ENCODE measurements at places on chromosomes 2 and 18.
A peak's percentile ranks its signal among the peaks of the same experiment; 100 is the strongest.

DNA sequence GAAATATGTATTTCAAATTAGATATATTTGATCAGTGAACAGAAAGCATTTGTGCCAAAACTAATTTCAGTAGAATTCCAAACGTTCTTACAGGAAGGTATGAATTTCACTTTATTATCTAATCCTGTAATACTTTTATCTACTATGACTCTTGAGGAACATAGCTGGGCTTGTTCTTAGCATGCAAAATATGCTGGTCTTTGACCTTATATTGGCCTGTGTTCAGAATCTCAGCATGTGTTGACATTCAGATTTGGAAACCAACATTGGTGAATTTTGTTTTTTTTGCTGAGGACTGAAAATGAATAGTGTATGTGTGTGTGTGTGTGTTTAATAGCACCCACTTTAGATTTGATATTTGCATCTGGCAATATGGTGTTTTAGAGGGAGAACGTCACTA, 112.2 kb downstream of the MEIS1 start:
- DNase-seq, result no peak

GRCh38 chr2:230161184-230161583, 58.6 kb downstream of the SP110 start:
- DNase-seq, result no peak

- DNase-seq, result no peak
These were observed 102.3 kb upstream of the NEUROD1 start for GRCh38 chr2:181782660-181783059.

DNA sequence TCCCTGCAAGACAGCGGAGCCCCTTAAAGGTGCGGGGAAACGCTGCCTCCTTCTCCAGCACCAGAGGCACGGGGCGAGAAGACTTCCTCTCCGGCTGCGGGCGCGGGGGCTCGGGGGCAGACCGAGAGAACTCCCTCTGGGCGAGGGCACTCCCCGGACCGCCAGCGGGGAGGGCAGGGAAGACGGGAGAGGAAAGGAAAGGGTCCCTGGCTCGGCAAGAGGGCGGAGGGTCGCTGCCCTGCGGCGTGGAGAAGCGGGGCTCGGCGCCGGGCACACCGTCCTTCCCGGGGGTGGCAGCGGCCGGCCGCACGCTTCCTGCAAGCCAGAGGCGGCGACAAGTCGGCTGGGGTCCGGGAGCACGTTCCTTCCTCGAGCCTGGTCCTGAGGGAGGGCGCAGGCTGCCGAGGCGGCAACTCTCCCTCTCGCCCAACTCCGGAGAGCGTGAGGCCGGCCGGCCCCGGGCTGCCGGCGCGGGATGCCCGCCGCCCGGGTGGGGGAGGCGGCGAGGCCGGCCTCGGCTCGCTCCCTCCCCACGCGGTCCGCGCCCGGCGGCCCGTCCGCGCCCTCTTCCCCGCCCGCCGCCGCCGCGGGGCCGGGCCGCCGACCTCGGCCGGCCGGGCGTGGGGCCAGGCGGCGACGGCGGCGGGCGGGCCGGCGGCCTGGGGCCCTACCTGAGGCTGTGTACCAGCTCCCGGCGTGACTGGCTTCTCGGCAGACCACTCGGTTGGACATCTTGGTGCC, 1.1 kb downstream of the MEMO1 start:
- no peak for DNase-seq

DNA sequence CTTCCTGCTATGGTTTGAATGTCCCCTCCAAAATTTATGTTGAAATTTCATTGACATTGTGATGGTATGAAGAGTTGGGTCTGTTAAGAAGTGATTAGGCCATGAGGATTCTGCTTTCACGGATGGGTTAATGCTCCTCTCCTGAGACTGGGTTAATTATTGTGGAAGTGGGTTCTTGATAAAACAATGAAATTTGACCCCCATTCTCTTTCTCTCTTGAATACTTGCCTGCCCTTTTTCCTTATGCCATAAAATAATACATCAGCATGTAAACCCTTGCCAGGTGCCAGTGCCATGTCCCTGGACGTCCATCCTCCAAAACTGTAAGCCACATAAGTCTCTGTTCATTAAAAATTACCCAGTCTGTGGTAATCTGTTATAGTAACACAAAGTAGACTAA, 352.8 kb downstream of the LRRTM4 start:
- no peak for DNase-seq

GRCh38 chr2:237669628-237670392, 42.4 kb downstream of the LRRFIP1 start:
- peak; percentile 97 for DNase-seq

GRCh38 chr2:26073830-26074229, 39.9 kb downstream of the RAB10 start:
- no peak for DNase-seq

- no peak for DNase-seq
These were observed 269.3 kb upstream of the RAB12 start for GRCh38 chr18:8339952-8340351.

DNA sequence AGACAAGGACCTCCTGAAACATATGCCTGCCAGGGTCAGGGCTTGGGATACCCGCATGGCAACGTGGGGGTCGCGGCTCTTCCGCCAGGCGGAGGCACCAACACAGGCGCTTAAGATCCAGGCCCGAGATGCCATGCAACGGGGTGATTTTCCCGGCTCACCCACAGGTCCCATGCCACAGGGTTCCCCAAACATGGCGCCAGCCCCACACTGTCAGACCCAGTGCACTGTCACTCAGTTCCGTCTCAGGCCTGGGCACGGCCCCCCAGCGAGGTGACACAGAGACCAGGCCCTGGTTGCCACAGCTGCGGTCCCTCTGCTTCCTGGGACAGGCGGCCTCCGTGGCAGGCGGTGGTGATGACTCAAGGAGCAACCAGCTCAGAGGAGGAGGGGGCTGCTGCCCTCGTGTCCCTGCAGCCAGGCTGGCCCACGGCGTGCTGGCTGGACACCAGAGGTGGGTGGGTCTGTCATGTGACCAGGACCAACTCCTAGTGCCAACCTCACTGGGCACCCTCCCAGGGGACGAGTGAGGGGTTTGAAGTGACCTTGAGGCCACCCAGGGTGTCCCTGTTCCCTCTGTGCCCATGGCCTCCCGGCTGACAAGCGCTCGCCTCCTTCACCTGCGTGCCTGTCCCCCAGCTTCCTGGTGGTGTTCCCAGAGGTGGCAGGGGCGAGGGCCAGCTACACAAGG, 4.9 kb downstream of the PDCD1 start:
- no peak for DNase-seq

DNA sequence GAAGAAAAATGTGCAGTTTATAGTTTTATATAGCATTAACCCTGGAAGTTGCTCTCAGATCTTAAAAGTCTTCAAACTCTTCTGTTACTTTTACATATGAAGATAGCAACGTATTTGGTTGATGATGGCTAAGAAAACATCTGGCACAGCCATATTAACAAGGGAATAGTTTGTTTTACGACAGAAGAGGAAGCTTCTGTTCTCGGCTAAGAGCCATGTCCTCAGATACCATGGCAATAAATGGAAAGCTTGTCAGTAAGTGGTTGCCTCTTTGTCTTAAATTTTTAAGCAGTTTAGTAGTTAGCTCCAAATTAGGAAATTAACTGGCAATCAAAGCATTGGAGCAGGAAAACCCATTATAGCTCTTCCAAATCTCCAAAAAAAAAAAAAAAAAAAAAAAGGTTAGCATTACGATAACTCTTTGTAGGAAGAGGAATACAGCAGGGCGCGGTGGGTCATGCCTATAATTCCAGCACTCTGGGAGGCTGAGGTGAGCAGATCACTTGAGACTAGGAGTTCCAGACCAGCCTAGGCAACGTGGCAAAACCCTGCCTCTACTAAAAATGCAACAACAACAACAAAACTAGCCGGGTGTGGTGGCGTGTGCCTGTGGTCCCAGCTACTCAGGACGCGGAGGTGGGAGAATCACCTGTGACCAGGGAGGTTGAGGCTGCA, 4.5 kb upstream of the STON1 start:
- no peak for DNase-seq

DNA sequence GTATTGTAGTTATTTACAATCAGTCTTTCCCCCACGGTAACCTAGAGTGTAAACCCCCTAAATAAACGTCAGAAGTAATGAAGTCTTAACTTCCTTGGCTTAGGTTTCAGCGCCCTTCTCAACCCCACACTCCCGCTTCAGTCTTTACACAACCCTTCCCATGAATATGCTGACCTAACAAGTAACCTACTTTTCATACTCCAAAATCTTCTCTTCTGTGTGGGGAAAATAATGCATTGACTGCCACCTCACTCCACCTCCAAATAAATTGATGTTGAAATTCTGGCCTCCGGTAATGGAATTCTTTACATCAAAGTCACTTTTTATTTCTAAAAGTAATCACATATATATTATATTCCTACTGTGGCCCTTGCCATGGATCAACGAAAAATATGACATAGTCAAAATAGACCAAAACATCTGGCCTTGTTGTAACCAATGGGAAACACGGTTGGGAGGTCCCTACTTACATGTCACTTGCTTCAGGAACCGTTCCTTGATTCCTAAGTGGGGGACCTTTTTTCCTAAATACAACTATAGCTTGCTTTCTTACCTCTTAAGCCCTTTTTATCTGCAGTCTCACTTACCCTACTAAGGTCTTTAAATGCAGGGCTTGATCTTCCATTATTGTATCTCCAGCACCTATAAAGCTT, 961 bp downstream of the GEN1 start:
- DNase-seq, result no peak

DNA sequence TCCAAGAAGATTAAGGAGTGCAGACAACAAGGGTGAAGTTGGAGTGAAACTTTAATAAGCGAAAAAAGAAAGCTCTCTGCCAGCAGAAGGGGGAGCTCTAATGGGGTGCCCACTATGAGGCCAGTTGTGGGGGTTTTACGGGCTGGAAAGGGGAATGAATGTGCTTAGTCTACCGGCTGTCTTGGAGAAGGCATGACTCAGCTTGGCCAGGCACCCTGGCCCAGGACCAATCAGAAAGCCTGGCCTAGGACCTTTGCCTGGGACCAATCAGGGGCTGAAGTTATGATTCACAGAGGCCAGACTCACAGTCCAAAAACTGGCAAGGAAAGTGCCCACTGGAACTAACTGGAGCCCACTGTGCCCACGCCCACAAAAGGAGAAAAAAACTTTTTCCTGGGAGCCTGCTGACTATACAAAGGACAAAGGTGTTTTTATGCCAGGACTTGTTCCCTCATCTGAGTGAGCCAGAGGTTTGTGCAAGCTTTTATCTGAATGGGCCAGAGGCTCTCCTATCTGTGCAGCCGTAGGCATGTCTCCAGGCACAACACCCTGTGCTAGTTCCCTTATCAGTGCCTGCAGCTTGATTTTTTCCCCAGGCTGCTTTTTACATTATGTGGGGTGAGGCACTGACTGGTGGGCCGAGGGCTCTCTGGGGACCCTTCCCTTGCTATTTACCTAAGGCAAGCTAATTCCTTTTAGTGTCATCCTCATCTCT, 18.6 kb downstream of the CMPK2 start:
- no peak for DNase-seq

- DNase-seq, result no peak
These were observed 24.3 kb downstream of the DIS3L2 start for GRCh38 chr2:231985823-231986261.

- no peak for DNase-seq
These were observed 2.3 kb upstream of the PLEK start for GRCh38 chr2:68362749-68363148.

GRCh38 chr2:217538719-217539118, 464.1 kb downstream of the TNS1 start:
- no peak for DNase-seq

DNA sequence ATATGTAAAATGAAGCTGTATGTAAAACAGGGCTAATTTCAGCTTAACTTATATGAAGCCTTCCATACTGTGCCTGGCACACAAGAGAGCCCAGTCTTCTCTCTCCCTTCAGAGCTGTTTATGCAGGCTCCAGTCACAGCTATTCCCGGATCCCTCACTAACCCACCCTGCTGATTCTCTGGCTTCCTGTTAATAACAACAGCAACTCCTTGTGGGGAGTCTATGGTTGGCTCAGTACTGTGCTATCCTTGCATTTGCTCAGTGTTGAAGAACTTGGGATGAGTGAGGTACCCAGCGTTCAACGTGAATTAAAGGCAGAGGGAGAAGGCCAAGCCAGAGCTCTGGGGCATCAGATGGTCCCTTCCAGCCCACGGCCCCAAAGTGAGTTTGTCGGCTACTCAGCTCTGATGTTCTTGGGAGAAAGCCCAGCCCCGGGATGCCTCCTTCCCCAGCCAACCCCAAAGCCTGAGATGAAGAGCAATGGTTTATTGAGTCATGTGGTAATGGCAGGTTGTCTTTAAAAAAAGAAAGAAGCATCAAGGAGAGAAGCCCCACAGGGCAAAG, 43.2 kb downstream of the PSD4 start:
- DNase-seq, result no peak

- DNase-seq, result peak; percentile 42
These were observed 115.2 kb upstream of the TFCP2L1 start for GRCh38 chr2:121400201-121400600.

DNA sequence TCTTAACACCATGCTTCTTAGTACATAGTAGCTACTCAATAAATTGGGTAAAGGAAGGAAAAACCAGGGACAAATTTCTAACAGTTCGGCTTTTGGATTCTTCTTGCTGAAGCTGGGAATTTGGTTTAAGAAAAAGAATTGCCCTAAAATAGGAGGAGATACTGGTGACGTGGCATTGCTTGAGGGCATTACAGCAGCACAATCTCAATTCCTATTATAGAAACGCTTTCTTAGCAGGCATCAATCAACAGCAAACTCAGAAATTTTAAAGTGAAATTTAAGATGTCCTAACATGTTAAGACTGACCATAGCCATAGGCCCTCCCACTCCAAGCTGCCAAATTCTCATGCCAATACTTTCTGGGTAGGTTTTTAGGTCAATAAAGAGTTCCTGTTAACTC, 169.5 kb downstream of the SRBD1 start:
- DNase-seq, result no peak

DNA sequence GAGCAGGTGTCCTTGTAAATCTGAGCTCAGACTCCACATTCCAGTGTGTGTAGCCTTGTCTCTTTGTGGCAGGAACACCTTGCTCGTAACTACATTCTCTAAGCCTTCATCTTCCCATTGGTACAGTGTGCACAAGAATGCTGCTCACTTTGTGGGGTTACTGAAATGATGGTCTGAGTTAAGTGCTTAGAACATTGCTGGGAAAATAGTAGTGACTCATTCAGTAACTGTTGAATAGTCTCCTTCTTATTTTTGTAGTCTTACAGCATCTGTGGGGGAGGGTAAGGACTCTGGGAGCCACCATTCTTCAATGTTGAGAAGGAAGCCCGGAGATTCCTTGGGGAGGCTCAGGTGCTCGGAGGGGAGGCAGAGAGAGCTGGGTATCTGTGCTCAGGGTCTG, 236.0 kb upstream of the HDAC4 start:
- DNase-seq, result no peak

- no peak for DNase-seq
These were observed 656.1 kb downstream of the RNF144A start for GRCh38 chr2:7573166-7573825.

DNA sequence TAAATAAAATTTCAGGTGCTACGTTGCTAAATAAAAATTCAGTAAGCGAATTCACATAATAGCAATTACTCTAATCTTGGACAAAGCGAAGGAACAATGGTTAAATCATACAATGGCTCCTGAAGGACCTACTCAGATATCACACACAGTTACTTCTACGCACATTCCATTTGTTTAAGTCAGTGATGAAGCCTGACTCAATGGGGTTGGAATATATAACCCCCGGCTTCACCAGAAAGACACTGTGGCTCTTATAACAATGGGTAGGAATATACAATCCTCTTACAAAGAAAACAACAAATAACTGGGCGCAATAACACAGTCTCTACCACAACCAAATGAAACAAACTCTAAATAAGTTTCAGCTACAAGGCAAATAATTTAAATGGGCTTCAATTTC, 349.5 kb downstream of the IRS1 start:
- DNase-seq, result no peak
